ENCODE measurements at places on chromosomes 12 and 14. TPM values are rescaled to one million over a fixed set of nuclear protein-coding genes. Genes with fewer than 3 reads are reported as not detected.

KCNC2 gene
- total RNA-seq, result not detected

SYNDIG1L gene
- total RNA-seq, result not detected

HOXC4 gene
- not detected for total RNA-seq

PIP4K2C gene
- 22.8 TPM for total RNA-seq

YLPM1 gene
- 80.8 TPM for total RNA-seq

DGLUCY gene
- total RNA-seq, result 92.8 TPM

IL31 gene
- not detected for total RNA-seq

JPH4 gene
- total RNA-seq, result not detected

GDF3 gene
- not detected for total RNA-seq

OR6C76 gene
- total RNA-seq, result not detected

NTN4 gene
- not detected for total RNA-seq

ESR2 gene
- total RNA-seq, result 0.25 TPM

VWF gene
- total RNA-seq, result 0.02 TPM

PPP1R1A gene
- not detected for total RNA-seq

PIANP gene
- total RNA-seq, result not detected

LUM gene
- total RNA-seq, result not detected

TGM1 gene
- total RNA-seq, result 5.6 TPM

WNT1 gene
- not detected for total RNA-seq

SLCO1B3 gene
- total RNA-seq, result not detected

CISTR gene
- not detected for total RNA-seq

CD163 gene
- total RNA-seq, result not detected

TAS2R8 gene
- not detected for total RNA-seq

CPNE6 gene
- total RNA-seq, result not detected

KCNMB4 gene
- 0.25 TPM for total RNA-seq

SERPINA12 gene
- not detected for total RNA-seq

KIF5A gene
- 1.3 TPM for total RNA-seq

KRT71 gene
- total RNA-seq, result not detected

SLC10A1 gene
- not detected for total RNA-seq

TGFB3 gene
- total RNA-seq, result 2.4 TPM

PPP1CC gene
- total RNA-seq, result 193 TPM

PHLDA1 gene
- 19.4 TPM for total RNA-seq

KRT3 gene
- total RNA-seq, result not detected

CCDC184 gene
- total RNA-seq, result not detected

HHIPL1 gene
- total RNA-seq, result 0.02 TPM

LPCAT3 gene
- total RNA-seq, result 33.3 TPM

INSM2 gene
- total RNA-seq, result not detected

CLEC2D gene
- 269 TPM for total RNA-seq

TMEM233 gene
- not detected for total RNA-seq

DYNC1H1 gene
- total RNA-seq, result 280 TPM

ITGB7 gene
- 770 TPM for total RNA-seq

CLEC6A gene
- total RNA-seq, result not detected

HCAR1 gene
- 2.7 TPM for total RNA-seq

LAG3 gene
- 11.8 TPM for total RNA-seq

TMEM52B gene
- not detected for total RNA-seq

SLC39A2 gene
- total RNA-seq, result 0.18 TPM

SLC17A8 gene
- total RNA-seq, result not detected

BEGAIN gene
- 2.2 TPM for total RNA-seq

LHX5 gene
- total RNA-seq, result not detected

CDKL1 gene
- total RNA-seq, result 13.6 TPM

BMAL2 gene
- total RNA-seq, result 36.5 TPM

RARG gene
- total RNA-seq, result 47.6 TPM

PLCZ1 gene
- total RNA-seq, result not detected

NOXRED1 gene
- 0.30 TPM for total RNA-seq

ZNF385A gene
- total RNA-seq, result 0.70 TPM

STX2 gene
- 22.0 TPM for total RNA-seq

B4GALNT3 gene
- 14.3 TPM for total RNA-seq

KRT75 gene
- not detected for total RNA-seq
